SK-N-MC (cell line): ENCODE measurements at places on chromosomes 5 and 9.

DNA sequence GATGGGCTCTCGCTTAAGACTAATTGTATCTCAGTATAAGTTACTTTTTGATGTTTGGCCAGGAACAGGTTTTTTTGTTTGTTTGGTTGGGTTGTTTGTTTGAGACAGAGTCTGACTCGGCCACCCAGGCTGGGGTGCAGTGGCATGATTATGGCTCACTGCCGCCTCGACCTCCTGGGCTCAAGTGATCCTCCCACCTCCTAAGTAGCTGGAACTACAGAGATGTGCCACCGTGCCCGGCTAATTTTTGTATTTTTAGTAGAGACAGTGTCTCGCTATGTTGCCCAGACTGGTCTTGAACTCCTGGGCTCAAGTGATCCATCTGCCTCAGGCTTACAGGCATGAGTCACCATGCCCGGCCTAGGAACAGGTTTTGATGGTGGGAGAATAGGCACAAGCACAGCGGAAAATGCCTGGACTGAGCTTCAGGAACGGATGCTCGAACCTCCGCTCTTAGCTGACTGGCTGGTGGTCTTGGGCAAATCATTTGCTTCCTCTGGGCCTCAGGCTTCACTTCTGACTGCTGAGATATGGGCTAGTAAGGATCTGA is 11.4 kb upstream of the SYNPO start:
- no peak for DNase-seq

DNA sequence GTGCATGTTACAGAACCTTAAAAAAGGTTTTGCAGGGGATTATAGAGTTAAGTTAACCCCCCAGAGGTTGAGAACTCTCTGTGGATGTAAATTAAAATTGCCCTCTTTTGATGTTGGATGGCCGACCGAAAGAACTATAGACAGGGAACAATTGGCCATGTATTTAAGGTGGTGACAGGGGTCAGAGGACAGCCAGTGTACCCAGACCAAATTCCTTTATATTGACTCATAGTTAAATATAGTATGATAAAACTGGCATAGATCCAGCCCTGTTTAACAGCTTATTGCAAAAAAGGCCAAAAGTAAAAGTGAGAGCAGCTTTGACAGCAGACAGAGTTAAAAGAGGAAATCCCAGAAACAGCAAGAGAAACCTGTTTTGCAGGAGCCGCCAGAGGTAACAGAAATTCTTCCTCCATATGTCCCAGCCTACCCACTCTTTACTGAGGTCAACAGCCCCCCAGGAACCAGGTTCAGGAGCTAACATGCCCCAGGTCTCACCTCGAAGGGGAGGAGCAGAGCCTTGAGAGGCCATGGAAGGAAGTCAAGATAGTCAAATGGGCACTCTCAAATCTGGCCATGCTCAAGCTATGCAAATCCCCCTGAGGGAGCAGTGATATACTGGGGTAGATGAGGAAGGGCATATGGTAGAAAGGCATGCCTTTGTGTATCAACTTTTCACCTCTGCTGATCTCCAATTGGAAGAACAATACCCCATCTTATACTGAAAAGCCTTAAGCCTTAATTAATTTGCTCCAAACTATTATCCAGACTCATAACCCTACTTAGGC is 156.4 kb upstream of the COX7C start:
- no peak for DNase-seq

- DNase-seq = no peak
Observed at GRCh38 chr5:156475182-156476157, 148.5 kb downstream of the SGCD start.

DNA sequence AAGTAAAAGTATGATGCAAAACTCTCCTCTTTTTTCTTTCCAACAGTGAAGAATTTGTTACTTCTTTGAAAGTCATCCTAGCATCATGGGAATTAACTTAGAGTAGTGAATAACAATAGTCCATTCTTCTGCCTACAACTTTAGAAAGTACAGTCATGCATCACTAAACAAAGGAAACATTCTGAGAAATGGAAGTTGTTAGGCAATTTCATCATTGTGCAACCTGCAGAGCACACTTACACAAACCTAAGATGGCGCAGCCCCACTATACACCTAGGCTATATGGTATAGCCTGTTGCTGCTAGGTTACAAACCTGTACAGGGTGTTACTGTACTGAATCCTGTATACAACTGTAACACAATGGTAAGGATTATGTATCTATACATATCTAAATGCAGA is 1209.3 kb upstream of the C9orf72 start:
- DNase-seq = no peak

- DNase-seq = peak; percentile 26
Observed at GRCh38 chr9:128438343-128439109, 17.3 kb upstream of the ODF2 start.

DNA sequence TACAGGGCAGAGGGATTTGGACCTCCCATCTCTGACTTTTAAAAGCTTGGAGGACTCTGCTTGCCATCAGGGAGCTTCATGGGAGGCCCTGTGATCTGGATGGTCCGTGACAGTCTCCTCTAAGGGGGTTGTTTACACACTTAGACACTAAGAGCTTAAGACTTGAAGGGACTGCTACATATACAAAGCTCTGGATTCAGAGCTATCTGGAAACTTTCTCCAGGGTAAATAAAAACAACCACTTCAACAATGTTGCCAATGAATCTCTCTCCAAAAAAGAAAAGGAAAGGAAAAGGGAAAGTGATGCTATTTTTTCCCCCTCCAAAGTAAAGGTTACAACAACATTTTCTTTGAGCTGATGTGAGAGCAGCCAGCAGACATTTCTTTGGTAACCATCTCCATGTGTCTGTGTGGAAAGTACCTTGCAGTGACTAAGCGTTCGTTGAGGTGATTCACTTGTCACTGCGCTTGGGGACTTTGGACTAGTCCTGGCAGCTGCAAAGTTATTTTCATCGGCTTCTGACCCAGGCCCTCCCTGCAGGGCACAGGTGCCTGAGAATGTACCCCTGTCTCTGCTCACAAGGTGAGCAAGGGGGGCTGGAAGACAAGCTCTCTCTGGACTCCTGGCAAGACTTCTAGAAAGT is 262.1 kb upstream of the KLF4 start:
- DNase-seq = no peak

DNA sequence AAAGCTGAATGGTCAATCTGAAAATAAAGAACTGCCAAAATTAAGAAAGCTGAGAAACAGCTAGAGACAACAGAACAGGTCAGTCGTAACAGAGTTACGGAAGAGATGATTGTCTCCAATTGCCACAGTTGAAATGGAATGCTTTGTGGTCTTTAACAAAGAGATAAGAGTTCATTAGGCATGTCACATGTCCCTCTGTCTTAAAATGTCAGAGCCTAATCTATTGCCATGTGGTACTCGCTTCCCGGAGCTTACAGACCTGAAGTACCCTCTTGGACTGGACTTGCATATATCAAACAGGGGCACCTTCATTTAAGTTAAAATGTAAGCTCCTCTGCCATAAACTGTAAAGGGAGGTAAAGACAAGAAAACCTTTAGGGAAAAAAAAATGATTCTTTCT is 19.7 kb downstream of the TTC39B start:
- no peak for DNase-seq

DNA sequence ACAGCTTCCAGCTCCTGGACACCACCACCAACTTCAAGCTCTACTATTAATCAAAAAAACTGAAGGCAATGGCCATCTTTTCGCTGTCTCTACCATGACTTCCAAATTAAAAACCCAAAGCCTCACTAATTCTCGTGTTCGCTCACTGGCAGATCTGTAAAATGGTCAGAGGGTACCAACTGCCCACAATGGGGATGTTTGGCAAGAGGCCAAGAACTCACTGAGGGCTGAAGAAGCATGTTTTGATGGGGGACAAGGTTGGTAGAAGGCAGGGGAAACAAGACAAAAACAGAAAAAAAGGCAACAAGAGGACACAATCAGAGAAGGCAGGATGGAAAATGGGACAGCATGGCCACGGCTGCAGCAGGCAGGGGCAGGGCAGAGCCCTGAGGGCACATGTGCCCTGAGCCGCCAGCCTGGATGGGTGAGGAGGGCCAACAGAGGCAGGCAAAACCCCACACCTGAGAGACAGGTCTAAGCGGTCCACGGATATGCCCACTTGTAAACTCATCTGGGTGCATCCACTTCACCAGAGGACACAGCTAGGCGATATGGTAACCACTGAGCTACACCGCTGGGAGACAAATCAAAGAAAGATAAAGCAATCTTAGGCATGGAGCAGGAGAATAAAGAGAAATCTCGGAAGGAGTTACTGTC is 50.3 kb downstream of the PFDN1 start:
- DNase-seq = no peak
